ENCODE measurements at places on chromosomes 12 and 14.

GRCh38 chr12:42730291-42730690 is 140.7 kb upstream of the PRICKLE1 start:
- no peak for DNase-seq

DNA sequence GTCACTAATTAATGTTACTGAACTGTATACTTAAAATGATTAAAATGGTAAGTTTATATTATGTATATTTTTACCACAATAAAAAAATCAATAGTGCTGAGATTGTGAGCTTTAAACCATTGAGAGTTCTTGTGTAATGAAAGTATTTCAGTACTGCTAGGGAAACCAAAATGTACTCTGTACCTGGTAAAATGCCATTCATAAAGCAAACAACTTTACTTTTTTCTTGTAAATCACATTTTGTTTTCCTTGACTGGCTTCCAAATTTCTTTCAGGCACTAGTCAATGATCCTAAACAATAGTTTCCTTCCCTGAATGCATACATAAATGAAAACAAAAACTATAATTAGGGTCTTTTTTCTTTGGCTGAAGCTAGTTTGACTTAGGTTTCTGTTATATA is 29.4 kb upstream of the SNRPF start:
- no peak for DNase-seq

- no peak for DNase-seq
Measured at GRCh38 chr12:22285846-22286245, 48.7 kb downstream of the ST8SIA1 start.

GRCh38 chr12:123013185-123014095 is 33.0 kb downstream of the ARL6IP4 start:
- no peak for DNase-seq

- DNase-seq, result no peak
Measured at GRCh38 chr12:98916106-98916505, 271.0 kb downstream of the APAF1 start.

- no peak for DNase-seq
Measured at GRCh38 chr12:57575771-57576612, 15.0 kb upstream of the PIP4K2C start.

DNA sequence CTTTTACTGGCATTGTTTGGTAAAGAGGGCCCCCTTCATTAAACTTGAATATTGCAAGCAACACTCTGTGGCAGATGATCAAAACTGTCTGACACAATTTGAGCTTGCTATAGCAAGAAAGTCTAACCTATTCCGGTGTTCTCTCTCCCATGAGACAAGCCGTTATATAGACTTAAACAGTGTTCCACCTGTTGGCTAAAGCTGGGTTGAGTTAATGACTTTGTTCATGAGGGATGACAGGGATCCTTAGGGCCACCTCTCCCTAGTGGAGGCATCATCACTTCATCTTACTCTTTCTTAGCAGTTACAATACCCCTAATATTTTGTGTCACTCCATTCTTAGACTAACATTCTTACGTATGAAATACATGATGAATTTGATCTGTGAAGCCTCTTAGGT is 3.8 kb downstream of the EIF5 start:
- no peak for DNase-seq

GRCh38 chr12:71846322-71846940 is 6.9 kb downstream of the TBC1D15 start:
- peak; percentile 61 for DNase-seq

DNA sequence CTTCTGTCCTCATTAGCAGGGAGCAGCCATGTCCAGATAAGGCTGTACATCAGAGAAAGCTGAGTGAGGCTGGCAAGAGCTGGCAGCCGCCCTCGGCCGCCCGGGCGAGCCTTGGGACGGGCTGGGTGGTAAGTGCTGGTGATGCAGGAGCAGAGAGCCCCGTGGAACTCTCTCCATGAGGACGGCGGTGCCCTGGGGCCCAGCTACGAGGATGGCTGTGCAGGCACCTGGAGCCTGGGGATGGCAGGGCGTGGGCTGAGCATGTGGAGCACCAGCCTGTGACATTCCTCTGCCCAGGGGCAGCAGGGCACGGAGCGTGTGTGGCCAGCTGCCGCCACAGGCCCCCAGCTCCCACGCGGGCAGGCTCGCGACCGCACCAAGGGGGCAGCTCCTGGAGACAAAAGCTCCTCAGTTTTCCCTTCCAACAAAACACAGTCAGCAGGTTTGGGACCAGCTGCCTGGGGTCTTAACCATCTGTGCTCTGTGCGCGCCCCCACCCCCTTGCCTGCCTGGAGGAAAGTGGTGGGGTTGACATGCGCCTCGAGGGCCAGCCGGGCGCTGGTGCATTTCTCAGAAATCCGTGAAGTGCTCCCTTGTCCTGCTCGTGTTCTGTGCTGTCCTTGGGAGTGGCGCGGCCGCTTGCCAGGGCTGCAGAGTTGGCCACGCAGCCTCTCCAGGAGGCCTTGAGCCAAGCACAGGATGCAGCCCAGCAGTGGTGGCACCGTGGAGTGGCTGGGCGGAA is 21.4 kb downstream of the PACS2 start:
- no peak for DNase-seq

- DNase-seq, result no peak
Measured at GRCh38 chr12:97257726-97258125, 204.9 kb upstream of the RMST start.

- DNase-seq, result peak; percentile 83
Measured at GRCh38 chr12:26153421-26154154, 28.8 kb upstream of the BHLHE41 start.

DNA sequence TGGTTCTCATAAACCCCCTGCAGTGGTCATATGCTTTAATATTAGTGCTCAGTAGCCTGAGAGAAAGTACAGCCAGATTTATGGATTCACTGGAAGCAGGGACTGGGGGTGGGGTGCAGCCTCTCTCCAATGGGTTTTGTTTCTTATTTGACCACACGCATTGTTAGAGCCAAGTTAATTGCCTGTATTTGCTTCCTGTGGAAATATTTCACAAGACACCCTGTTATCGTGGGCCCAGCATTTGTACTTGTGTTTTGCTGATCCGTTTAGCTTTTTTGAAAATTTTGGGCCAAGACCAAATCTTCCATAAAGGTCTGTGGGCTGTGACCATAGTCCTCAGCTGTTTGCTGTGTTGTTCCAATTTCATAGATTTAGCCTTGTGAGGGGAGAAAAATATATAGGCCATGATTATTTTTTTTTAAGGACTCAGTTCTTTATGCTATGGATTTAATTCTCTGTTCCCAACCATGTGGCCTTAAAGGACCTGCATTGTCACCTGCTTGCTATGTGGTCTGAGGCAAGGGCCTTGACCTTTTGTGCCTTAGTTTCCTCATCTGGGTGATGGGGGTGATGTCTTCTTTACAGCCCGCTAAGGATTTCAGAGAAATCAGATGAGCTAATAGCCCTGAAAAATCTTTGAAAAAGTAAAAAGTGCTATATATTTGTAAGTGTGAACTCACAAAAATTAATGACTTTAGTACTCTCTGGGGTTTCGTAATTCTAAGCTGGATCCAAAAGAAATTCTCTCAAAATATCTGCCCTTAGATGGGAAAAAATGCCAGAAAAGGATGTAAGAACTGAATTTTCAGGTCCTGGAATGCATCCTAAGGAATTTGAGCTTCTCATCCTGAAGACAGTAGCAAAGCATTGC is 370.2 kb downstream of the DPF3 start:
- no peak for DNase-seq

GRCh38 chr14:75299059-75299458 is 20.4 kb downstream of the FOS start:
- no peak for DNase-seq

DNA sequence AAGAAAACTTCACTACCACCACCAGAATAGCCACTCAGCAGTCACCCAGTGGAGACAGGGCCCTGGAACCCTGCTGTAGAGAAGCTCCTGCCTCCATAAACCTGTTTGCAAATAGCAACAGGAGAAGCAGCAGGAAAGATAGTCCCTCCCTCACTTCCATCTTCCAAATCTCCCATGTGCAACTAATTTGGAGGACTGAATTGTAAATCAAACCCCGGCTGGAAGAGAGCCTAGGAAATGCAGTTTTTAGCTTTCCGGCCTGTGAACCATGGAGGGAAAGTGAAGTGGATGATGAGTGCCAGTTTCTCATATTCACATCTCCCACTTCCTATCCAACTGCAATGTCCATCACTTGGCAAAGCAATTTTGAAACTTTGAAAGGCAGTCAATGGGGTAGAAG is 167.2 kb upstream of the FRMD6 start:
- no peak for DNase-seq

GRCh38 chr12:71195338-71195896 is 37.6 kb upstream of the TSPAN8 start:
- DNase-seq, result peak; percentile 61

GRCh38 chr12:50662116-50662510 is 101.8 kb upstream of the ATF1 start:
- no peak for DNase-seq

- DNase-seq, result no peak
Measured at GRCh38 chr12:116125956-116126566, 151.4 kb downstream of the MED13L start.

GRCh38 chr14:83873669-83874068 is 1656.3 kb upstream of the FLRT2 start:
- DNase-seq, result no peak

DNA sequence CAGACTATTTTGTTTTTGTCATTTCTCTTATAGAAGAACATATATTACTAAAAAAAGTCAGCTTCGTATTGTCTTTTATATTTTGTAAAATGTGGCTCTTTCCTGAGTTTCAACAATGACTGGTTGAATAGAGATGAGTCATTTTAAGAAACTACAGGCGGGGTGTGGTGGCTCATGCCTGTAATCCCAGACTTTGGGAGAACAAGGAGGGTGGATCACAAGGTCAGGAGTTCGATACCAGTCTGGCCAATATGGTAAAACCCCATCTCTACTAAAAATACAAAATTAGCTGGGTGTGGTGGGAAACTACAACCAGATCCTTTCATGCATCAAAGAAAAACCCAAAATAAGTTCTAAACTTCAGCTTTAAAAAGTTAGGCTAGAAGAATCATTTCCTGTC is 28.8 kb downstream of the HECTD4 start:
- DNase-seq, result no peak

DNA sequence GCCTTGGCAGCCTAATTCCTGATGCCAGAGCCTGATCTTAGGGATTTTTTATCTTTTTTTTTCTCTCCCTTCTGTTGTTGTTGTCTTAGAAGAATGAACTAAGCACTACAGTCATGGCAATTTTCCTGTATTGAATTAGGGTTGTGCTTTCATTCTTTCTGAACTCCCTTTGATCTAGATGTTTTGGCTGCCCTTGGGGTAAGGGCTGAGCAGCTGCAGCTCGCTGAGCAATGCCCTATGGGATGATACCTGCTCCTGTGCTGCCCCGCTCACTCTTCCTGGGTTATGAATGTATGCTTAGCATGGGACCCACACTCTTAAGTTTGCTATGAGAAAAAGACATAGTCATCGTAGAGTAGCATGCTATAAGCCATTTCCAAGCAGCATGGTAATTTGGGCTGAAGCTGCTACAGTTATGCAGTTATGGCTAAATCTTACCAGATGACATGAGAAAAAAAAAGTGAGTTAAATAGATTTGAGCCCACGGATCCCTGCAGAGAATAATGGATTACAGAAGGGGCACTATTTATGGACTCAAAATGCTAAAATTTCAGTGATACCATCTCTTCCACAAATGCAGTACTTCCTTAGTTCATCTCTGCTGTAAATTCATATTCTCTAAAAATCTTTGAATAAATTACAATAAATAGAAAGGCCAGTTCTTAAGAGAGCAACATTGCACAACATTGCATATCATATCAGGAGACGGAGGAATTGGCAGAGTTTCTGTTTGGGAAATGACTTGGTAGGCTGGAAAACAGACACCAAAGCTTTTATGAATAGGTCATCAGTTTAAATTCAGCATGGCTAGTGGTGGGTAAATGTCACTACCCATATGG is 79.2 kb upstream of the PTHLH start:
- DNase-seq, result no peak

- no peak for DNase-seq
Measured at GRCh38 chr12:54372113-54372806, 8.0 kb upstream of the GPR84 start.

- DNase-seq, result peak; percentile 23
Measured at GRCh38 chr14:94180655-94181271, 6.6 kb downstream of the PPP4R4 start.
